ENCODE measurements at places on chromosomes 5 and 9.

DNA sequence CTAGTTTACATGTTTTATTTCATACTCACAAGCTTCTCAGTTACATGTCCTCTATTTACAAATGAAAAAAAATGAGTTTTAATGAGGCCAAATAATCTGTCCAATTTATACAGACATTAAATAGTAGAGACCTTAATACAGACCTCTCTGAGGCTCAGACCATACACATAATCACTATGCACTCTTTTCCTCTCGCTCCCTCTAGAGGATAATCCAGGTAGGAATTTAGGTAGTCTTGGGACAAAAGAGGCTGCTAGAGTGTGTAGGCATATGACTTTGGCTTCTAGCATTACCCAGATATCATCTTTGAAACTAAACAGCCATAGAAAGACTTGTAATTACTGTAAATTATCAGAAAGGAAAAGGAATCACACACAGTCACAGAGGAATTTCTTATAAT, 444.7 kb downstream of the HINT1 start:
- peak; percentile 28 for DNase-seq

GRCh38 chr9:34963552-34963951, 5.5 kb downstream of the PHF24 start:
- DNase-seq = no peak

- no peak for DNase-seq
Measured at GRCh38 chr9:137708590-137709284, 89.9 kb downstream of the EHMT1 start.

DNA sequence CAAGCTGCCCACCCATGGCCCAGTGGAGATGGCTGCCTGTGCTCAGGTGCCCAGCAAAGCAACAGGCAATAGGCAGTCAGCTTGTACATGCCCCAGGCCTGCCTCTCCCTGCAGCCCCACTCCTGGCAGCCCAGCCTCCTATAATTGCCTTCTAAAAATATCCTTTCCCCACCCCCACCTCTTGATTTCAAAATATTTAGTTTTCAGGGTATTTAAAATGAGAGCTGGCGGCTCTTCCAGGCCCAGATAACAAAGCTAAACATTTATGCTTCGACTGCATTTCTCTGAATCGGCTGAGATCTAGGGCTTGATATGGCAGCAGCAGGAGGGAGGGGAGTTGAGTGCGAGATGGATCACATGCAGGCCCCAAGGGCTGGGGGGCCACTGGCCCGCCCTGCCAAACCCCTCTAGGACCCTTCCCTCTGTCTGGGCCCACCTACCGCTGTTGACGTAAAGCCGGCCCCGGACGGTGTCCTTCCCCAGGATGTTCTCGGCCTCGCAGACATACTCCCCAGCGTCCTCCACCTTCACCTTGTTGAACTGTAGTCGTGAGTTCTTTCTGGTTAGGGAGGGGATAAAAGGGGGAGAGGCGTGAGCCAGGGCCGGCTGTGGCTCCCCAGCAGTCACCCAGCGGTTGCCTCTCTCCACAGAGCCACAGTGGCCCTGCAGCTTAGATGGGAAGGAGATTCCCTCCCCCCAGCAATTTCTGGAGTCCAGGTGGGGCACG, 85.0 kb downstream of the PSD2 start:
- no peak for DNase-seq

- DNase-seq = no peak
Measured at GRCh38 chr9:89702401-89702800, 97.6 kb downstream of the GADD45G start.

DNA sequence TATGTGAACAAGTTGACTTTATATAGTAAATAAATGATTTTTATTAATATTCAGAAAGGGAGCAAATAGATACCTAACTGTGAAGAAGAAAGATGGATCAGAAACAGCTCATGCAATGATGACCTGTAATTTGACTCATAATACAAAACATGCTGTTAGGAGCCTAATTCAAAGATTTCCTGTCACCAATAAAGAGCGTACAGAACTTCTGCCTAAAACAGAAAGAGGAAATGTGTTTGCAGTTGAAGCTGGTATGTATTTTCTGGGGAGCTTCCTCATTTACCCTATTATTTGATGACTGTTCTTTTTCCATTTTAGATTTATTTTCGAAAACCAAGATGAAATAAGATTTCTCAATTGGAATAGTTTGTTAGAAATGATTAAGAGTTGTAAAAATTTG, 11.4 kb downstream of the YTHDC2 start:
- no peak for DNase-seq

GRCh38 chr9:3525096-3525835, 535 bp downstream of the RFX3 start:
- no peak for DNase-seq

GRCh38 chr9:80522465-80522864, 950.7 kb downstream of the TLE4 start:
- DNase-seq = no peak

- DNase-seq = no peak
Measured at GRCh38 chr5:78566747-78567425, 81.7 kb downstream of the LHFPL2 start.

DNA sequence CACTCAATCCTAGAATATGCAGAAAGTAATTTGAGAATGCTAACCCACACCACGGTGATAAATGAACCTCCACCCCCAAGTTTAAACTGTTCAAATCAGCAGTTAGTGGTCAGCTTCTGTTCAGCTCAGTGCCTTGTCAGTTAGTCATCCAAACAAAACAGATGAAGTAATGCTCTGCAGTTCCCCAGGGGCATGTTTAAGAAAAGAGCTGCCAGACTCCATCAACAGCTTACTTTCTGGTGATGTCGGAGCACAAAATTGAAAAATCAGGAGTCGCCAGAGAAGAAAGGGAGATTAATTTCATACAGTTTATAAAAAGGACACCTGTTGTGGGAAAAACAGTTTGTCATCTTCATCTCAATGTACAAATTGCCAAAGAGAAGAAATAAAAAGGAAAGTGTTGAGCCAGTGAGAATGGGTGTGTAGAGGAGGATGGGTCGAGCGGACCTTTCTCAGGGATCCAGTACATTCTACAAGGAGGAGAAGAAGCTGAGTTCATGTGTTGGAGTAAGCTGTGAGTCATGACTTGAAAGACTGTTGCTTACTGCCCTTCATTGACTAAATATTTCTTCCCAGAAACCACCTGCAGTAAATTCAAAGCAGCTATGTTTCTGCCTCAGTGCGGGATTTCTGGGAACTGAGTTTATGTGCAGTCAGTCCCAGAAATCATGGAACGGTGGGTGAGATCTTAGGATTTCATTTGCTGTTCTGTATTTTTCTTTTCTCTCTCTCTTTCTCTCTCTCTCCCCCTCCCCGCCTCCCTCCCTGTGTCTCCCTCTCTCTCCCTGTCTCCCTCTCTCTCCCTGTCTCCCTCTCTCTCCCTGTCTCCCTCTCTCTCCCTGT, 13.7 kb downstream of the TRIO start:
- peak; percentile 99 for DNase-seq
